ENCODE measurements at places on chromosomes 12 and 14. TPM values are rescaled to one million over a fixed set of nuclear protein-coding genes. Genes with fewer than 3 reads are reported as not detected.

DNA sequence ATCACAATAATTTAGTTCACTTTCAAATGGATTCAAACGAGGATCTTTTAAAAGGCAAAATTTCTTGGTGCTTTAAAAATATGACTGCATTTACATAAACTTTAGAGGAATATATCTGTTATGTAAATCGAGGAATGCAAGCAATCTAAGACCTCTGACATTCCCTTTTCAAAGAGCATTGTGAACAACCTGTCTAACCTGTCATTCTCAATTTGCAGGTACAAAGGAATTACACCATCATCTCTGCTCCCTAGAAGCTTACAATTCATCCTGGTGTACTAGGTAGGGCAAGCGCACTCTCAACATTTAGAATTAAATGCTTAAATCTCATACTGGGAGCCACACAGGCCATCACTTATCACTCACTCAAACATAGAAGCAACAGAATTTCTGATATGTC lies 35.6 kb downstream of the BMP4 start:
- no peak for DNase-seq
- H3K27me3 ChIP-seq = no peaks in the 10 kb centered on the region
- H3K4me3 ChIP-seq = no peak overlapping the region
- H3K36me3 ChIP-seq = no peaks in the 10 kb centered on the region
- peaks cover 32% of the 10 kb centered on the region for H3K4me1 ChIP-seq

DNA sequence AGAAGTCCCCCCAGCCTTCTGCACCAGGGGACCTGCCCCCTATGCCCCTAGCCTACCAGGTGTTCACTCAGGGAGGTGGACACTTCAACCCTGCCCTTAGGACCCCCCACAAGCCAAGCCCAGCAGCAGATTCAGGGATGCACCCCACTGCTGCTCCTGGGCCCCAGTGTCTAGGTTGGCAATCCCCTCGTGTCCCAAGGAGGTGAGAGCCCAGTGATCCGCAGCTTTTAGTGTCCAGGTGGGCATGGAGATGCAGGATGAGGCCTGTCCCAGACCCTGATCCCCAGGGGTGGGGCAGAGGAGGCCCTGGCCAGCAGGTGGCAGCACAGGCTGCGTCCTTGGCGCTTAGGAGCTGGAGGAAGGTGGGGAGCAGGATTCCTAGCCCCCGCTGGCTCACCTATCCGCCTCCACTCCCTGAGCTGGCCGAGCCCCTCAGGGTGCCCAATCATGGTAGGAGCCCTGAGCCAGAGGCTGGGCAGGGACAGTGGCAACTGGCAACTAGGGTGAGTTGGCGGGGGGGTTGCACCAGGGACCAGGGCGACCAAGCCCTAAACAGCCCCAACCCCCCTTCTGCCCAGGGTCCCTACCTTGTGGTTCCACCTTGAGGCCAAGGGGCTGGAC lies 4.1 kb downstream of the CKB start:
- H3K27ac ChIP-seq = no peak overlapping the region
- peaks cover 19% of the 10 kb centered on the region for H3K4me1 ChIP-seq
- DNase-seq = no peak
- H3K36me3 ChIP-seq = no peaks in the 10 kb centered on the region
- no peak overlapping the region for H3K4me3 ChIP-seq

DNA sequence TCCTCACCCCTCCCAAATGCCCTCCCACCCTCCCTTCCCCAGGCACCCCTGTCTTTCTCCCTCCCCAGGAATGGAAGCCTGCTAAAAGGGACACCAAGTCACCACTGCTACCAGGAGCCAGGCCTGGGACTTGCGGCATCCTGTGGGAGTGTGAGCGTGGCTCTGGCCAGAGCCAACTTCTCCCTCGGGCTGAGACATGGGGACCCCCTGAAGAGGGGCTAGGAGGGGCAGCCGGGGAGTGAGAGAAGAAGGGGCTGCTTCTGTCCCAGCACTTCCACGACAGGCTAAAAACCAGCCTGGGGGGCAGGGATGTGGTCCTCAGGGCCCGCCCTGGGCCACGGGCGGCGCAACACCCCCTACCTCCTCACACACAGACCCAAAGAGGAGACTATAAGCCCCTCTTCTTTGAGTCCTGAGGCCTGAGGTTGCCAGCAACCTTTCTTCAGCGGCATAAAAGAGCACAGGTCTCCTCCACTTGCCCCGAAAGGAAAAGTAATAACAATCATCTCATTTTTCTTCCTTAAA lies 278.9 kb downstream of the DPF3 start:
- H3K36me3 ChIP-seq = no peaks in the 10 kb centered on the region
- no peak overlapping the region for H3K27ac ChIP-seq
- no peak overlapping the region for H3K4me3 ChIP-seq
- H3K4me1 ChIP-seq = peaks cover 55% of the 10 kb centered on the region
- no peak for DNase-seq
- peaks cover 4% of the 10 kb centered on the region for H3K27me3 ChIP-seq

GRCh38 chr12:16789204-16789790 lies 183.3 kb upstream of the LMO3 start:
- H3K36me3 ChIP-seq = no peaks in the 10 kb centered on the region
- DNase-seq = no peak
- no peak overlapping the region for H3K27ac ChIP-seq

GDF3 gene
- total RNA-seq = not detected

DTD2 gene
- 28.7 TPM for total RNA-seq

ASIC1 gene
- total RNA-seq = 7.2 TPM

GRCh38 chr14:30115756-30116155 lies 188.1 kb upstream of the PRKD1 start:
- no peaks in the 10 kb centered on the region for H3K27me3 ChIP-seq
- no peak for DNase-seq
- no peak overlapping the region for H3K27ac ChIP-seq
- no peaks in the 10 kb centered on the region for H3K4me1 ChIP-seq
- no peak overlapping the region for H3K4me3 ChIP-seq
- H3K36me3 ChIP-seq = no peaks in the 10 kb centered on the region

DNA sequence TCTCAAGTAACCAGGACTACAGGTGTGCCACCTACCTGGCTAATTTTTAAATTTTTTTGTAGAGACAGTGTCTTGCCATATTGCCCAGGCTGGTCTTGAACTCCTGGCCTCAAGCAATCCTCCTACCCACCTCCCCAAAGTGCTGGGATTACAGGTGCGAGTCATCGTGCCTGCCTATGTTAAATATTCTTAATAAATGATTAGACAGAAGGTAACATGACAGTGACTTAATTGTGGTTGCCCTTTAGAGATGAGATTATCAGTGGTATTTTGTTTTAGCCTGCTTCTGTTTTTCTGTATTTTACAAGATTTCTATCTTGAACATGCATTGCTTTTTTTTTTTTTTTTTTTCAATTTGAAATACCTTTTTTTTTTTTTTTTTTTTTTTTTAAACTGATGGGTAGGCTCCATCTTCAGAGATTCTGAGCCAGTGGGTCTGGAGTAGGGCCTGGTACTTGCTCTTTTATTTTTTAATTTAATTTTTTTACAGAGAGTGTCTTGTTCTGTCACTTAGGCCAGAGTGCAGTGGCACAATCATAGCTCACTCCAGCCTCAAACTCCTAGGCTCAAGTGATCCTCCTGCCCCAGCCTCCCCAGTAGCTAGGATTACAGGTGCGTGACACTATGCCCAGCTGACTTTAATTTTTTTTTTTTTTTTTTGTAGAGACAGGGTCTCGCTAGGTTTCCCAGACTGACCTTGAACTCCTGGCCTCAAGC lies 88.4 kb downstream of the BORCS5 start:
- no peaks in the 10 kb centered on the region for H3K27me3 ChIP-seq
- no peak for DNase-seq
- peaks cover 10% of the 10 kb centered on the region for H3K4me1 ChIP-seq
- no peak overlapping the region for H3K27ac ChIP-seq

DNA sequence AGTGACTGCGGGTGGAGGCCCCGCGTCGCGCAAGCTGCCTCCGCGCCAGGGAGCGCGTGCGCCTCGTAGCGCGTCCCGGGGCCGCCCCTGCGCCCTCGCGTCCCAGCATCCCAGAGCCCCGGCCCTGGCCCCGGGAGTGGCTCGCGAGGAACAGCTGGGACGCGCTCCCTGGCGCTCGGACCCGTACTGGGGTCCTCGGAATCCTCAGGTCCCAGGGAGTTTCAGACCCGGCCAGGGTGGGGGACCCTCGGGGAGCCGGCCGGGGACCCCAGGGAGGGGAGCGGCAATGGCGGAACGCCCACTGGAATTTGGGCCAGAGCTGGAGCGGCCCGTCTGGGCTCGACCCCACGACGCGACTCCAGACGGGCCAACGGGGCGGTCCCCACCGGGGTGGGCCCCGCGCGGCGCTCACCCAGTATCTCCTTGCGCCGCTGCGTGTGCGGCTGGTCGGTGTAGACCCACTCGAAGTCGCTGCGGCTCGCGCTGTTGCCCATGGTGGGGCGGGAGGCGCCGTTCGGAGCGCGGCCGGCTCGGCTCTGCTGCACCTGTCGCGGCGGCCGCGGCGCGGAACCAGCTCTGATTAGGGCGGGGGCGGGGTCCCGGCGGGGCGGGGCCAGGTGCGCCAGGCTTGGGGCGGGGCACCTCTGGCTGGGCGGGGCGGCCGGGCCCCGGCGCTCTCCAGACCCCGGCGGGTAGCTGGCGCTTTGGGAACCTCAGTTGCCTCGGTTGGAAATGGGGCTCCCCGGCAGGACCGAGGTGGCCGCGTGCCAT lies at the start of gene DEGS2:
TSS of gene DEGS2 (minus strand) at position 552 of the 771 bp plus-strand sequence. CDS start at position 494, 58 bp downstream.
- no peak within 1 kb of the TSS for H3K27ac ChIP-seq
- peaks cover 60% of the 10 kb centered on the region for H3K27me3 ChIP-seq
- H3K4me1 ChIP-seq = peaks cover 10% of the 10 kb centered on the region
- H3K36me3 ChIP-seq = peaks cover 3% of the 10 kb centered on the region

LRP1-AS gene
- not detected for total RNA-seq

CRACR2A gene
- total RNA-seq = 1.1 TPM

INHBE gene
- not detected for total RNA-seq

NRL gene
- 2.0 TPM for total RNA-seq

DNA sequence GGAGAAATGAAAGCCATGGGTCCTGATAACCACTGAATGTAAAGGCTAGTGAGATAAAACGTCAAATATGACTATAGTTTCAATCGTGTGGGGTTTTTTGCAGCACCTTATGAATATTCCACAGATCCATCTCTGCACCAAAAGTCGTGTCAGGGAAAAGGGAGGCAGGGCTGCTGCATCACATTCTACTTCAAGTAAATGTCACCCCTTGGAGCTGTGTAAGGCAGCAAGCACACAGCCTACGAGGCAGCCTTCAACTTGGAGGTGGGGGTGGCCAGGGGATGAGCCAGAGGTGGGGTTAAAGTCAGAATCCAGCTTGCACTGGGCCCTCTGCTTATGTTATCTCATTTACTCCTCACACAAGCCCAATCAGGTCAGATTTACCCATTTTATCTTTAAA lies 90.4 kb downstream of the ARMH4 start:
- no peaks in the 10 kb centered on the region for H3K4me1 ChIP-seq
- no peak overlapping the region for H3K27ac ChIP-seq
- no peaks in the 10 kb centered on the region for H3K36me3 ChIP-seq
- H3K4me3 ChIP-seq = no peak overlapping the region

ANP32D gene
- total RNA-seq = 0.22 TPM

GRCh38 chr14:101503431-101504095 lies 57.7 kb upstream of the DIO3 start:
- H3K36me3 ChIP-seq = no peaks in the 10 kb centered on the region
- H3K27me3 ChIP-seq = no peaks in the 10 kb centered on the region
- H3K4me1 ChIP-seq = no peaks in the 10 kb centered on the region
- no peak for DNase-seq
- H3K4me3 ChIP-seq = no peak overlapping the region
- H3K27ac ChIP-seq = no peak overlapping the region

DNA sequence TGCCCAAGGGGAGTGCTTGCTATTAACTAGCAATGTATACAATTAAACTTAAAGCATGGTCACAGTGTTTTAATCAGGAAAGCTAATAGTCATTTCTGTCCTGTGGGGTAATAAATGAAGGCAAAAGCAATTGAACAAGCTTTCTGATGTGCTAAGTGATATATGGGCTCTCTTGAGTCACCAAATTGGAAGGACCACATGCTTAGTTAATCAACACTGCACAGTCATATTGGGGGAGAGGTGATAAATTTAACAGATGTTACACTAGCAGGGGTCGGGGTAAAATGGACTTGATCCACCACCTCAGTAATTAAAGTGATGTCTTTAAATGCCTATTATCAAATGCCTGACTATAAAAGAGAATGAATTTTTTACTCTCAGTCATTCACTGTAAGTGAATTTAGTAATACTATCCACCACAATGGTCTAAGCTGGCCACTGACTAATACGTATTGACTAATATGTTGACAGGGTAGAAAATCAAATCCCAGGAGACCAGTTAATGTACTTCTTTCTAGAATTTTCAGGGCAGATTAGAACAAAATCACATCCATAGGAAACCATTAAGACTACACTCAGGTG lies 736.3 kb downstream of the RPS29 start:
- H3K27me3 ChIP-seq = no peaks in the 10 kb centered on the region
- no peaks in the 10 kb centered on the region for H3K36me3 ChIP-seq
- no peak overlapping the region for H3K4me3 ChIP-seq
- H3K4me1 ChIP-seq = peaks cover 2% of the 10 kb centered on the region
- no peak overlapping the region for H3K27ac ChIP-seq

GRCh38 chr14:79745046-79745445 lies 466.3 kb downstream of the DIO2 start:
- no peak overlapping the region for H3K27ac ChIP-seq
- peaks cover 4% of the 10 kb centered on the region for H3K27me3 ChIP-seq
- no peak overlapping the region for H3K4me3 ChIP-seq
- DNase-seq = no peak

GRCh38 chr14:74976264-74977113 lies 21.1 kb upstream of the PGF start:
- H3K4me3 ChIP-seq = no peak overlapping the region
- H3K27ac ChIP-seq = no peak overlapping the region
- peaks cover 62% of the 10 kb centered on the region for H3K4me1 ChIP-seq
- H3K36me3 ChIP-seq = no peaks in the 10 kb centered on the region

CACNA2D4 gene
- 0.09 TPM for total RNA-seq

KCNA5 gene
- 0.80 TPM for total RNA-seq

DNA sequence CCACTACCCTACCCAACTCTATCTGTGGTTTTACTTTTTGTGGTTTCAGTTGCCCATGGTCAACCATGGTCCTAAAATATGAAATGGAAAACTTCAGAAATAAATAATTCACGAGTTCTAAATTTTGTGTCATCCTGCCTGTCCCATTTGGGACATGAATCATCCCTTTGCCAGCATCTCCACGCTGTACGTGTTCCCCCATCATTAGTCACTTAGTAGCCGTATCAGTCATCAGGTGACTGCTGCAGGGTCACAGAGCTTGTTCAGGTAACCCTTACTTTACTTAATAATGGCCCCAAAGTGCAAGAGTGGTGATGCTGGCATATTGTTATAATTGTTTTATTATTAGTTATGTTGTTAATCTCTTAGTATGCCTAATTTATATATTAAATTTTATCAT lies 209.9 kb downstream of the ITPR2 start:
- H3K27ac ChIP-seq = no peak overlapping the region
- no peak overlapping the region for H3K4me3 ChIP-seq
- peaks cover 41% of the 10 kb centered on the region for H3K36me3 ChIP-seq
- H3K4me1 ChIP-seq = peaks cover 11% of the 10 kb centered on the region
- no peak for DNase-seq

NINJ2 gene
- total RNA-seq = 0.69 TPM
